Urinary bladder (tissue), 4 donors: ENCODE measurements at places on chromosomes 2 and 18.

DNA sequence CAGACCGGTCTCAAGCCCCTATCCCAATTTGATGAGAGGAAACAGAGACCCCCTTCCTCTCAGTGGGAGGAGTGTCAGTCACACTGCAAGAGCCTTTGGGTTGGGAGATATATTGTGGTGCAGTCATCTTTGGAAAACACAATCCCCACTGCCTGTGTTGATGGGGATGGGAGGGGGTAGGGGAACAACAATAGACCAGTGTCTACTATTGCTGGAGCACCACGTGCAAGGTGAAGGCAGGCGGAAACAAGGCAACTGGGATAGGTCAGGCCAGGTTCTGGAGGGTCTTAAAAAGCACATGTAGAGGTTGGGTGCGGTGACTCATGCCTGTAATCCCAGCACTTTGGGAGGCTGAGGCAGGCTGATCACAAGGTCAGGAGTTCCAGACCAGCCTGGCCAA is 127.9 kb downstream of the ZFP36L2 start:
- no peak for DNase-seq

DNA sequence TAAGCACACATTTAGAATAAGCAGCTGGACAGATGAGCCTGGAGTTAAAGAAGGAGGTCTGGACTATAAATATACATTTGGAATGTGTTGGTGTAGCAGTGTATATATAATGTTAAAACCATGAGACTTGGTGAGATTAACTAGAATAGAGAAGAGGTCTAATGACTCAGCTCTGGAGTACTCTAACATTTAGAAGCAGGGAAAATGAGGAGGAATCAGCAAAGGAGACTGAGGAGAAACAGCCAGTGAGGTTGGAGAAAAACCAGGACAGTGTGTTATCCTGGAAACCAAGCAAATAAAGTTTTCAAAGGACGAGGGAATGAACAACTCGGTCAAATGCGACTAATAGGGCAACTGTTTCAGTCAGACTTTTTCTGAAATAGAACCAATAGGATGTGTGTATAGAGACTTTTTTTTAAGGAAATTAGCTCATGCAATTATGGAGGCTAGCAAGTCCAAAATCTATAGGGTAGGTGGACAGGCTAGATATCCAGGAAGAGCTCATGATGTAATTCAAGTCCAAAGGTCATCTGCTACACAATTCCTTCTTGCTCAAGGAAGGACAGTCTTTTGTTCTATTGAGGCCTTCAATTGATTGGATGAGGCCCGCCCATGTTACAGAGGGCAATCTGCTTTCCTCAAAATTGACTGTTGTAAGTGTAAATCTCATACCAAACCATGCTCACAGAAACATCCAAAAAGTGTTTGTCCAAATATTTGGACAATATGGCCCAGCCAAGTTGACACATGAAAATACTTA is 10.8 kb upstream of the SESTD1 start:
- no peak for DNase-seq

GRCh38 chr2:26709323-26710110 is 17.0 kb downstream of the KCNK3 start:
- no peak for DNase-seq

GRCh38 chr2:241506793-241507429 is 1.5 kb downstream of the STK25 start:
- DNase-seq = no peak

GRCh38 chr2:74250189-74250631 is 51.8 kb downstream of the MTHFD2 start:
- no peak for DNase-seq

DNA sequence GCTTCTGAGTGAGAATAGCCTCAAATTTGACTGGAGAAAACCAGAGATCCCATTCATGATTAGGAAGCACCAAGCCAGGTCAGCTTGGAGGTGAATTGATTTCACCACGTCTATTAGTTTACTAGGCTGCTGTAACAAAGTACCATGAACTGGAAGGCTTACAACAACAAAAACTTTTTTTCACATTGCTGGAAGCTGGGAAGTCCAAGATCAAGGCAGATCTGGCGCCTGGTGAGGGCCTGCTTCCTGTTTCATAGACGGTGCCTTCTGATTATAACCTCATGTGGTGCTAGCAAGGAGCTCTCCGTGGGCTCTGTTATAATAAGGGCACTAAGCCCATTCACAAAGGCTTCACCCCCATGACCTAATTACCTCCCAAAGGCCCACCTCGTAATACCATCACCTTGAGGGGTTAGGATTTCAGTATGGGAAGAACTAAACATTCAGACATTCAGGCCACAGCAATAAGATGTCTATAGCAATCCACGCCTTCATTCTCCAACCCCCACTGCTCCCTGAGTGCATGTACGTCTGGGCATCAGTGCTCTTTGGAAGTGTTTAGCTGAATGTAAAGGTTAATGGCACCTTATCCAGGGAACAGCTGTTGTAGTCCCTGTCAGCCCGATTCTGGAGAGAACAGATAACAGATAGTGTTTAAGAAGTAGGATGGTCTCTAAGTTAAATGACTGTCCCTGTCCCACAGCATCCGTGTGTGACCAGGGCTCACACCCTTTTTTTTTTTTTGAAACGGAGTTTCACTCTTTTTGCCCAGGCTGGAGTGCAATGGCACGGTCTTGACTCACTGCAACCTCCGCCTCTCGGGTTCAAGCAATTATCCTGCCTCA is 89.2 kb downstream of the SOCS6 start:
- DNase-seq = no peak

DNA sequence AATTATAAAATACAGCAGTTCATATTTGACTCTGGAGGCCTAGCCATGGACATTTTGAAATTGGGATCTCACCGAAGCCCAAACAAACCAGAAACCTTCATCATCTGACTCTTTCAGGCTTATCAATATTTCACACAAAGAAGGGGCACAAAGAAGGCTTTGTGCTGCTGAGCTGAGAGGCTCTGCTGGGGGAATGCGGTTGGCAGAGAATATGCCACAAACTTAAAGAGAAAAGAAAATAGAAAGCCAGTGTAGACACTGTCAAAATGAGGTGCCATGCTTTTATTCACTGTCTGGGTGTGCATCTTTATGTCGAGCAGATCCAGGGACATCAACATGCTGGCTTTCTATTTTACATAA is 162.6 kb downstream of the QPCT start:
- no peak for DNase-seq
